ENCODE measurements at places on chromosomes 6 and 20. TPM values are rescaled to one million over a fixed set of nuclear protein-coding genes. Genes with fewer than 3 reads are reported as not detected.

DNA sequence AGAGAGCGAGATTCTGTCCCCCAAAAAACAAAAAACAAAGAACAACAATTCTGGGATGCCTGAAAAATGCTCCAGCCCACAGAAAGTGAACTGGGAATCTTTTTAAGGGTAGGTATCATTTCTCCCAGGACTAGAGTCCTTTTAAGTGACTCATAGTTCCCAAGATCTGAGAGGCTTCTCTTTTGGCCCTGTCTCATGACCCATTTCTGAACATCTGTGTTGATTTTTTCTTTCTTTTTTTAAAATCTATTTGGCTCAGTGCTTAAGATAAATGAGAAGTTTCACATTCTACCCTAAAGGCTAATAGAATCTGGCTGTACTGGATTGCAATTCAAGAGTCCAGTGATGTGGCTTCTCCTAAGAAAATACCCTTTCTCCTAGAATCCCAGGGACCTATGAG is 217.6 kb upstream of the FOXQ1 start:
- H3K36me3 ChIP-seq = no peaks in the 10 kb centered on the region
- DNase-seq = no peak
- H3K27me3 ChIP-seq = peaks cover 18% of the 10 kb centered on the region
- H3K27ac ChIP-seq = no peak overlapping the region
- no peak overlapping the region for H3K4me3 ChIP-seq

DNA sequence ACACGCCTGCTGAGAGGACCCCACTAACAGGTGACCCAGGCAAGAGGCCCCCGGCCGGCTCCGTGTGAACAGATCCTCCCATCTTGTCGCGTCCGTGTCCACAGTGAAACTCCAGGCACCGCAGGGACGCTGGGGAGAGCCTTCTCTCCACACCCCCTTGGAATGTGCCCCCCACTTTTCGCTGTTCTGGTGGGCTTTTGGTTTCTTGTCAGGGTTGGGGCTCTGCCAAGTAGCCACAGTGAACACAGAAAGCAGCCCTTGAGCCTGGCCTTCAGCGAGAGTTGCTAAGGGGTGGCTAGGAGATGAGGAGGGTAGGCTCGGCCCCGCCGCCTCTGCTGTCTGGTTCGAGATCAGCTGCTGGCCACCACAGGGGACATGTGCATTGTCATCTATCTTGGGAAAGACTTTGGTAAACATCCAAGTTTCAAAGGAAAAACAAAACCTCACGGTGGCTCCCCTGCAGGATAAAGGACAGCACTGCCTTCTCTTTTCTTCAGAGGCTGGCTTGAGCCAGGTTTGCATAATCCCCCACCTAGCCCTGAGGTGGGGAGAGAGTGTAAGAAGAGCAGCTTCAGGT is 22.7 kb downstream of the SYNDIG1 start:
- DNase-seq = no peak
- H3K4me3 ChIP-seq = no peak overlapping the region
- peaks cover 2% of the 10 kb centered on the region for H3K4me1 ChIP-seq
- H3K27me3 ChIP-seq = peaks cover 7% of the 10 kb centered on the region
- no peaks in the 10 kb centered on the region for H3K36me3 ChIP-seq

DNA sequence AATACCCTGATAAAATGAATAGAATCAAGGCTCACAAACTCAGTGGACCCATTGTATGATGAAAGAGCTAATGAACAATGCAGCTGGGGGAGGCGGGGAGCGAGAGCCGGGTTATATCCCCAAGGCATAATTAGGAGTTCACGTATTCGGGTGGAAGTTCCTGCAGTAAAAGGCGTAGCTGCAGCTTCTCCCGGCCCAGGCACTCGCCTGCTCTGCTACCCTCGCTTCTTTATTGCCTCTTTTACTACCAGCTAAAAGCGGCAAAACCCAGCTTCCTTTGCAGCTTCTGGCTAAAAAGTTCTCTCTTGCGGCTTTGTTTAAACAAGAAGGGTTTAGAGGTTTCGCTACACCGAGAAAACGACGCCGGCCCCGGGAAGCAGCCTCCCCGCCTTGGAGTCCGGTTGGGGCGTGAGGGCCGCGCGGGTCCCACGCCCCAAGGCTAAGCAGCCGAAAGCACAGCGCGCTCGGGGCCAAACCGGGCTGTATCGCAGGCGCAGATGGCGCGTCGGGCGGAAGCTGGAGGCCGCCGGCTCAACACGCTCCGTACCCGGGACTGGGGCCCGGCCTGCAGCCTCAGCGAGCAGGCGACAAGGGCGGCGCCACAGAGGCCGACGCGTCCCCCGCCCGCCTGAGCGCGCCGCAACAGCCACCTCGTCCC is 1.6 kb downstream of the ZBTB2 start:
- DNase-seq = no peak
- H3K27ac ChIP-seq = peak overlapping the region; percentile 93
- H3K27me3 ChIP-seq = no peaks in the 10 kb centered on the region
- H3K4me1 ChIP-seq = peaks cover 36% of the 10 kb centered on the region
- no peaks in the 10 kb centered on the region for H3K36me3 ChIP-seq
- H3K4me3 ChIP-seq = peak overlapping the region; percentile 98

- no peaks in the 10 kb centered on the region for H3K27me3 ChIP-seq
- H3K4me3 ChIP-seq = no peak overlapping the region
- no peaks in the 10 kb centered on the region for H3K36me3 ChIP-seq
- no peak overlapping the region for H3K27ac ChIP-seq
- peaks cover 6% of the 10 kb centered on the region for H3K4me1 ChIP-seq
- DNase-seq = no peak
These were observed 45.0 kb downstream of the NT5E start for GRCh38 chr6:85494547-85495536.

DNA sequence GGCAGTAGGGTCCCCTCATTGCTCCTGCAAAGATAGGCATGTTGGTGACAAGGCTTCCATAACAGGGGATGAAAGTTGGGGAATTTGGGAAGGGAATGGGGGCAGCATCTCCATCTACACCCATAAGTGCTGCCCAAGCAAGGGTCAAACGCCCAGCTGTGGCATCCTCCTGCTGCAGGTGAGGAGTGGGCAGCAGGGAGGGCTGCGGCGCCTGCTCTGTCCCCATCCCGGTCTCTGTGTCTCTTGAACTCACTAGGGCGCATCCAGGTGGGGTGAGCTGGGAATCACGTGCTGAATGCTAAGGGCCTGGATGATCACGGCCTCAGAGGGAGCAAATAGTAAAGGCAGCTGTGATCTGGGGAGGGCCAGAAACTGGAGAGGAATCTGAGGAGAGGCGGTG is 9.1 kb downstream of the MICA start:
- H3K36me3 ChIP-seq = peaks cover 4% of the 10 kb centered on the region
- no peaks in the 10 kb centered on the region for H3K27me3 ChIP-seq
- DNase-seq = no peak
- no peak overlapping the region for H3K27ac ChIP-seq
- no peak overlapping the region for H3K4me3 ChIP-seq

GRCh38 chr6:97292671-97293070 is 9.7 kb upstream of the MMS22L start:
- H3K36me3 ChIP-seq = no peaks in the 10 kb centered on the region
- DNase-seq = no peak
- H3K4me3 ChIP-seq = no peak overlapping the region
- no peaks in the 10 kb centered on the region for H3K4me1 ChIP-seq

- H3K27me3 ChIP-seq = no peaks in the 10 kb centered on the region
- no peak for DNase-seq
- no peak overlapping the region for H3K4me3 ChIP-seq
- H3K27ac ChIP-seq = no peak overlapping the region
These were observed 32.3 kb upstream of the CITED2 start for GRCh38 chr6:139406577-139407343.

GRCh38 chr6:129938249-129939020 is 77.3 kb upstream of the TMEM244 start:
- no peak overlapping the region for H3K4me3 ChIP-seq
- peaks cover 7% of the 10 kb centered on the region for H3K4me1 ChIP-seq
- no peaks in the 10 kb centered on the region for H3K36me3 ChIP-seq
- H3K27me3 ChIP-seq = peaks cover 42% of the 10 kb centered on the region
- no peak overlapping the region for H3K27ac ChIP-seq

DNA sequence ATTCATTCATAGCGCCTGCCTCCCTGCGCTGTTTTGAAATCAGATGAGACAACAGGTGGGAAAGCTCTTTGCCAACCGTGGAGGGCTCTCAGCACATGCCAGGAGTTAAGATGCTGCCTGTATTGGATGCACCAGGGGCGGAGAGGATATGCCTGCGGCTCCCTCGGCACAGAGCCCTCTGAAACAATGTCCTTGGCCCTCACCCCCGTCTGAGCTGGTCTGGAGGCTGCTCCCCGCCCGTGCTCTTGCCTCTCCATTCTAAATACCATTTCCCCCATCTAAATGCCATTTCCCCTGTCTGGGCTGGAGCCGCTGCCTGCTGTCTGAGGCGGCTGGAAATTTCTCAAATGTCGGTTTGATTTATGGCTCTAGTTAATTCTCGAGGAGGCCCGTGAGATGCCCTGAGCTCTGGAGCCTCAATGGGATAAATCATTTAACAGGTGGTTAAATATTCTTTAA is 50.8 kb upstream of the MLN start:
- no peaks in the 10 kb centered on the region for H3K36me3 ChIP-seq
- peaks cover 22% of the 10 kb centered on the region for H3K4me1 ChIP-seq
- H3K27me3 ChIP-seq = peaks cover 24% of the 10 kb centered on the region
- no peak overlapping the region for H3K27ac ChIP-seq
- DNase-seq = no peak

RBBP8NL gene
- not detected for total RNA-seq

LHFPL5 gene
- total RNA-seq = not detected

TCF15 gene
- total RNA-seq = not detected

ACTL10 gene
- 1.2 TPM for total RNA-seq

All from T-helper 17 cell (primary cell).